ENCODE measurements at places on chromosomes 4 and X.

GRCh38 chr4:93578942-93579341 lies 249.6 kb upstream of the ATOH1 start:
- DNase-seq = no peak

GRCh38 chr4:189787216-189788031 lies 153.2 kb upstream of the FRG1 start:
- DNase-seq = no peak

DNA sequence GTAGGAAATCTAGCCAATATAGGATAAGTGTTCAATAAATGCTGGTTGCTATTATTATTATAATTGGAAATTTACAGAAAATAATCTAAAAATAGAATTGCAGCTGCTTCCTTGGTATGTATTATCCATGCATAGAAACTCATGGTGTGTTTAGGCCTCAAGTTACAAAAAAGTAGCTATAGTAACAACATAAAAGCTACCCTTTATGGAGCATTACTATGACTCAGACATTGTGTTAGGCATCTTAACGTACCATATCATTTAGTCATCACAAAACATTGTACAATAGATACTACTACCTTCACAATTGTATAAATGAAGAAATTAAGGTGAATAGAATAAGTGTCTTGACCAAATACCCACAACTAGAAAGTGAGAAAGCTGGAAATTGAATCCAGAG lies 126.9 kb upstream of the NRK start:
- no peak for DNase-seq

- no peak for DNase-seq
Measured at GRCh38 chr4:53208753-53209152, 157.1 kb downstream of the SCFD2 start.

DNA sequence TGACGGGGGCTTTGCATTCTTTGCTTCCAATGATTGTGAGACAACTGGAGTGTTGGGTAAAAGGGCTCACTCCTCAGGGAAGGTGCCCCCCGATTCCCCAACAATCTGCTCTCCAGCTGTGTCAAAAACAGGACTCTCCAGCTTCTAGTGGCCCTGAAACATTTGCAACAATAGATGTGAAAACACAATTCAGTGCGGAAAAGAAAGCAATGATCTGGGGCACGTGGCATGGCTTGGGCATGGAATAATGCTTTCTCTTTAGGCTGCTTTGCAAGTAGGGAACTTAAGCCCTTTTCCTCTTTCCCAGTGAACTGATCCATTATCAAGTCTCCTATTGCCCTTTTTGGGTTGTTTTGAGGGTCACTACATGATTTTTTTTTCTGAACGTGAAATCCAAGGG lies 239.9 kb downstream of the C4orf33 start:
- no peak for DNase-seq
